ENCODE measurements at places on chromosomes 1 and 21. TPM values are rescaled to one million over a fixed set of nuclear protein-coding genes. Genes with fewer than 3 reads are reported as not detected.

The ARMH1 gene
- 7.3 TPM for polyA plus RNA-seq

The ZRANB2 gene
- 237 TPM for polyA plus RNA-seq

The PLPPR4 gene
- 2.3 TPM for polyA plus RNA-seq

The TRIM63 gene
- polyA plus RNA-seq = 1.2 TPM

The C1orf226 gene
- polyA plus RNA-seq = 16.9 TPM

The ZNF683 gene
- not detected for polyA plus RNA-seq

The SPRR3 gene
- not detected for polyA plus RNA-seq

The TLCD4 gene
- 8.1 TPM for polyA plus RNA-seq

The RAB25 gene
- 46.9 TPM for polyA plus RNA-seq

The NPR1 gene
- 61.2 TPM for polyA plus RNA-seq

The FAM229A gene
- 7.8 TPM for polyA plus RNA-seq

Measured in left kidney (tissue), 8 donors.